B cell (primary cell): ENCODE measurements at places on chromosomes 7 and 10. TPM values are rescaled to one million over a fixed set of nuclear protein-coding genes. Genes with fewer than 3 reads are reported as not detected.

DNA sequence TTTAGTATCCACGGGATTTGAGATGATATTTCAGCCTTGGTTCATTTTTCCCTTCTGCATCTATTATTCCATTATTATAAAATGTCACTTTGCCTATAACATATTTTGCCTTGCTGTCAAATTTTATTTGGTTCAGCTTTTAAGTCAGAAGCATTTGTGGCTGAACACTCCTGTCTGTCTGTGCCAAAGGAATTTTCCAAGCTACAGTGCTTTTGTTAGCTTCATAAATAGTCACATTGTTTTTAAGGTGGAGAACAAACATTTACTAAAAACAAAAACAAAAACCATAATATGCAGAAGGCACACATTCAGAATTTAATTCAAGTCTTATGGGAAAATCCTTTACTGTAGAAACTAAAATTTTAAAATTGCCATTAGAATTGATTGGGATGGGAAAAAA is 33.8 kb upstream of the ELMO1 start:
- H3K27me3 ChIP-seq = no peaks in the 10 kb centered on the region
- no peak overlapping the region for H3K27ac ChIP-seq
- H3K36me3 ChIP-seq = no peaks in the 10 kb centered on the region
- H3K4me1 ChIP-seq = no peaks in the 10 kb centered on the region
- H3K4me3 ChIP-seq = no peak overlapping the region

TCERG1L gene
- total RNA-seq = 0.10 TPM in 1 of 2 replicates, not detected in the other

PLAU gene
- not detected in 2 replicates for total RNA-seq

TNRC18 gene
- 75.0 and 79.5 TPM in 2 replicates for total RNA-seq

DNA sequence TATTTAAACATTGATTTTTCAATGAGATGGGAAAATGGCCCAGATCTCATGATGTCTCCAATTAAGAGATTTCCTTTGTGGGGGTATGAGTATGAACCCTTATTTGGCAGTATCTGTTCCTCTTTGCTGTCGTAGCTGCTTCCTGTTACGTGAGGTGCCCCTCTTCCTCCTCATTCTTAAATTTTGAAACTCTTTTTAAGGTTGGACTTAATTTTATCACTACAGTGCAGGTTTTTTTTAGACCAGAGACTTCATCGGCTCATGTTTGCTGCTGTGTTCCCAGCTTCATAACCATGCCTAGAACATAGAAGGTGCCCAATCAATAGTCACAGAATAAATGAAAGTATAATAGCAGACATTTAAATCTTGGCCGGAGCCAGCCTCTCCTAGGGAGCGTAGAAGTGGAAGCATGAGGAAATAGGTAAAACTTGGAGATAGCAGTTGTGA is 2.4 kb downstream of the MIOS start:
- peak; percentile 83 for DNase-seq
- peak overlapping the region; percentile 65 for H3K4me3 ChIP-seq
- H3K4me1 ChIP-seq = peaks cover 47% of the 10 kb centered on the region
- H3K36me3 ChIP-seq = peaks cover 9% of the 10 kb centered on the region
- no peaks in the 10 kb centered on the region for H3K27me3 ChIP-seq

- H3K27me3 ChIP-seq = no peaks in the 10 kb centered on the region
- H3K27ac ChIP-seq = no peak overlapping the region
- H3K36me3 ChIP-seq = no peaks in the 10 kb centered on the region
- no peak overlapping the region for H3K4me3 ChIP-seq
These were observed 1.2 kb upstream of the UNCX start for GRCh38 chr7:1231214-1232102.

ACSM6 gene
- not detected in 2 replicates for total RNA-seq
